DMS79 treated with DMSO at 0.1 percent for 48 hours (cell line): ENCODE measurements at places on chromosomes 3 and 15.

DNA sequence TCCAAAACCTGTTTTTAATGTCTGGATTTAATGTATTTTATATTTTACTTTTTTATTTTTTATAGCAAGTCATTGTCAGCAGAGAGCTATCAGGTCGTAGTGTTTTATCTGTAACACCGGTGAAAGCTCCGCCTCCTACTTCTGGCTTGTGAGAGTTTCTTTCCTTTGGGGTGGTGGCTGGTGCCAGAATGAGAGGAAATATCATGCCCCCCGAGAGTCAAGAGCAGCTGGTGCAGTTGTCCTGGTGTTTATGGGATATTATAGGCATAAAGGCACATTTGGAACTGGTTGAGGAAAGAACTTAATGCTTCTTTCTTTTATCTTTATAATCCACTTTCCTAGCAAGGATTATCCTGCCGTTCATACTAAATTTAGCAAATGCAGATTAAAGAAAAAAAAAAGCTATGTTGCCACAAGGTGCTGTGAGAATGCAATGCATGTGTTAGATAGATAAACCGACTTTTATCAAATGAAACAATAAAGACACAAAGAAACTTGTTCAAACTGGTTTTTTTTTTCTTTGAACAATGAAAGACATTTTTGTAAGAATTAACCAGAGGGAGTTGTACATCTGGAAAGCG is 260.1 kb upstream of the PLSCR5 start:
- no peak for DNase-seq

- no peak for DNase-seq
These were observed 24.6 kb downstream of the MEIS2 start for GRCh38 chr15:37075777-37076176.

DNA sequence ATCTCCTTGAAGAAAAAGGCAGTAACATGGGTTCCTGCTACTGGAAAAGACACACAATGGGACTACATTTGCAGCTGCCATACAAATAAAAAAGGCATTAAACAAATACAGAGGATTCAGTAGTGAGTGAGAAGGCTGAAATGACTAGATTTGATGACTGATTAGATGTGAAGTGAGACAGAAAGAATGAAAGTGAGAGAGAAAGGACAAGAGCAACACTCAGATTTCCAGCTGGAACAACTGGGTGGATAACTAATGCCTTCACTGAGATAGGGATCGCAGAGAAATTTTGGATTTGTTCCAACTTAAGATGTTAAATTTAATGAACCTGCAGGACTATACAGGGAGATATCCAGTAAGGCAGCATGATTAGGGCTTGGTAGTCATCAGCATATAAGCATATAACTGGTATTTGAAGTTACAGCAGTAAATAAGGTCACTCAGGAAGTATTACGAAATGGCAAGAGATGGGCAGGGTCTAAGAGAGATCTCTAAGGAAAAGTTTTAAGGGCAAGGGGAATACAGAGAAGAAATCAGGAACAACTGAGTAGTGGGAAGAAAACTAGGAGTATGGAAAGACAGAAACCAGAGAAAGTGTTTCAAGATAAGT is 8.2 kb downstream of the OSBPL11 start:
- DNase-seq, result no peak

DNA sequence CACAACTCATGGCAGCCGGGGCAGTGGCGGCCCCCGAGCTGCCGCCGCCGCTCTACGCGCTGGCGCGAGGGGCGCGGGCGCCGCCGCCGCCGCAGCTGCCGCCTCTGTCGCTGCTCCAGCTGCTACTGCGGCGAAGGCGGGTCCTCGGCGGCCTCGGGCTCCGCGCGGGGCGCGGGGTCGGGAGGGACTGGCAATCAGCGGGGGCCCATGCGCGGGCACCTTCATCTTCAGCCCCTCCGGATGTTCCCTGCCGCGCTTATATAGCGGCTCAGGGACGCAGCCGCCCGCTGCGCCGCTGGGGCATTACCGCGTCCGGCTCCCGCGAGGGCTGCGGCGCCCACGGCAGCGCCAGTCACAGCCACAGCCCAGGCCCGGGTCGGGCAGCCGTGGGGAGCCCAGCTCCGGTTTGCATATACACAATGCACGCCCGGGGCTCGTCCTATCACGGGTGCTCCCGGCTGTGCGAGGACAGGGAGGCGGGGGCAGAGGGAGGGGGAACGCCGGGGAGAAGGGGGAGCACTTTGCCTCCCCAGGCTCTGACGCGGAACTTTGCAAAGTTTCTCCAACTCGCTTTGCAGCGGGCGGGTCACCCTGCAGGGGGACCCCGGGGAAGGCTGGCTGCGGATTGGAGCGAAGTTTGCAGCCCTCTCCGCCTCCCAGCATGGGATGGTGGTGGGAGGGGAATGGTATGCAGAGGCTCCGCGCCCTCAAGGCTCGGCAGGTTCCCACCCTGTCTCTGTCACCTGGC is at the start of gene VGLL3:
Gene VGLL3, minus strand, starts transcription at position 416 of the 748 bp plus-strand sequence. Its CDS starts 406 bp downstream, at position 10.
- DNase-seq, result no peak

DNA sequence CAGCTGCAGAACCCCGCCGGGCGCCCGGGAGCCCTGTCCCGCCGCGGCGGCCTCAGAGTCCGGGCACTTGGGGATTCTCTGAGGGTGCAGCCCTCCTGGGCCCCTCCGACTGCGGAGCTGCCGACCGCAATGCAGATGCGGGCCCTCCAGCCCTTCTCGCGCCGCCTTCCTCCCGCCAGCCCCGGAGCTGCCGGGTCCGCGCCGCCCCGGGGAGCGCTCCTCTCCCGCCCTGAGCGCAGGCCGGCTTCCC is 320 bp upstream of the ACAN start:
- no peak for DNase-seq

DNA sequence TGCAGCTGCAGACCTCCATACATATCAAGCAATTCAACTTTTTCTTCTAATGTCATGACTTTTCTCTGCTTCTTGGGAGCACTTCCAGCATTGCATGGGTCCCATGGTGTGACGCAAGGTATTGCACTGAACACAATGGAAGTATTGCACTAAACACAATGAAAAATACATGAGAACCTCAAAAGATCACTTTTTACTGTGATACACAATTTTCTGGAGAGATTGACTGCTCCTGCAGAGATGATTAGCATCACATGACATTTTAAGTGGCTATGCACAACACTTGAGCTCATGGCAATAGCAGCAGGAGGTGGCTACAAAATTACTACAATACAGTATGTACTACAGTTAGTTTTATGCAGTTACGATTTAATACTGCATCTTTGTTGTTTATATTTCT is 113.5 kb upstream of the BHLHE40 start:
- peak; percentile 11 for DNase-seq

GRCh38 chr3:134644731-134645514 is 5.9 kb downstream of the KY start:
- no peak for DNase-seq

DNA sequence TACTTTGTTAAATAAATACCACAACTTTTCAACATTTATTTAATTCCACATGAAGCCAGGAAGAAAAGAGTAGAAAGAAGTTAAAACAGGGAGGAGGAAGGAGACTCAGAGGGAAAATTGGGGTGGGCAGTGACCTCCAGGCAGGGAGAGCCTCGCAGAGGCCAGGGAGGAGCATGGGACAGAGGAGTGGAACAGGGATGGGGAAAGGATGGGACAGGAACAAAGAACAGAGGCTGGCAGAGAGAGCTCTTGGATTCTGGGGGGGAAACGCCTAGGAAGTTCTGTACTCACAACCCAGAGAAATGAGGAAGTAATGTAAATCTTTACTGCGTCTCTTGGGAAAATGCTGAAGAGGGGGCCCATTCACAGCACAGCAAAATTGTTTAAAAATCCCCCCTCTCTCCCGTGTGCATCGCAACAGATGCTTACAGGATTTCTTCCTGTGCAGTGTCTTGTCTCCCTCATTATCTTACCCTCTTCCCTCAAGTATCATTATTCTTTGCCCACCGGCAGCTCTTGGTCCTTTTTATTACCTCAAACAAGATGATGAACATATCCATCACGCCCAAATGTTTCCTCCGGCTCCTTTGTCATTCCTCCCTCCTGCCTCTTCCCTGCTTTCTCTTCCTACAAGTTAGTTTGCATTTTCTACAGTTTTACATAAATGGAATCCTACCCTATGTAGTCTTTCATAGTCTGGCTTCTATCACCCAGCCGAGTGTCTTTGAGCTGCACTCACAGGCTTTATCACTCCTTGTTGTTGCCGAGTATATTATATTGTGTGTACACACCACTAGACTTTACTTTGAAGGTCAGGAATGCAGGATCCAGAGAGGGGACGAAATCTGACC is 65.5 kb downstream of the ARHGAP31 start:
- DNase-seq, result no peak

GRCh38 chr3:5092018-5092417 is 30.1 kb upstream of the ARL8B start:
- DNase-seq, result no peak
